ENCODE measurements at places on chromosomes 13 and 19.

DNA sequence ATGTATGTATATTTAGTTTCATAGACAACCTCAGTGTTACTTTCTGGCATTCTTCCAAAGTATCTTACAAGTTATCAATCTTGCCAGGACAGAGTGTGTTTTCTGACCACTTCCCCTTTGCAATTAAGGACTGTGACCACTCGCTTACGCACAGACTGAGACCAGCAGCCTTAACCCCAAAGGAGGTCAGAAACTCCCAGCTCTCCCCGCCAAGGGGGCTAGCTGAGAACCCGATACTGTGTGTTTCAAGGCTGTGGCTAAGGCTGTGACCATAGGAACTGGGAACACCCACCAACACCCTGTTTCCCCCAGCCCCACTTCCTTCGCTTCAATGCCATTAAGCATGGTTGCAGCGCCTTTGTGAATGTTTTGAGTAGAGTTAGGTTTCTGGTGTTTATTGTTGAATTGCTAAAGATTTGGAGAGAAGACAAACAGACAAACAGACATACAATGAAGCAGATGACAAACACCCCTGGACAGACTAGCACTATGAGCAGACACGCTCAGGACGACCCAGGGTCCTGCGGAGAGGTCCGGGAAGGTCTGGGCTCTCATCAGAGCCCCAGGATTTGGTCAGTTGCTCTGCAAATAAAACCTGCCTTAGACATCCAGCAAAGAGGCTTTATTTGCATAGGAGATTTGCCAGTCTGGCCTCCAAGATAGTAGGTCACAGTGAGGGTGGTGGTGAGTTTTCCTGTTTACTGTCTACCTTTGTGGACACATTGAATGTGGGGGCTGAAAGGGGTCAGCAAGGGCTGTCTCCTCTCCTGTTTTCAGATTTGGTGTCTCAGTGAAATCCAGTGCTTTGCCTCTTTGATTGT lies 25.0 kb upstream of the TNFSF11 start:
- H3K4me3 ChIP-seq, result peak overlapping the region; percentile 50
- peaks cover 10% of the 10 kb centered on the region for H3K27me3 ChIP-seq
- peaks cover 24% of the 10 kb centered on the region for H3K4me1 ChIP-seq
- peak; percentile 82 for DNase-seq
- H3K36me3 ChIP-seq, result peaks cover 3% of the 10 kb centered on the region

- H3K4me1 ChIP-seq, result peaks cover 8% of the 10 kb centered on the region
- no peaks in the 10 kb centered on the region for H3K27me3 ChIP-seq
- H3K4me3 ChIP-seq, result no peak overlapping the region
- DNase-seq, result no peak
- H3K27ac ChIP-seq, result no peak overlapping the region
- H3K36me3 ChIP-seq, result peaks cover 11% of the 10 kb centered on the region
Observed at GRCh38 chr19:48102870-48103751, 7.5 kb downstream of the PLA2G4C start.

DNA sequence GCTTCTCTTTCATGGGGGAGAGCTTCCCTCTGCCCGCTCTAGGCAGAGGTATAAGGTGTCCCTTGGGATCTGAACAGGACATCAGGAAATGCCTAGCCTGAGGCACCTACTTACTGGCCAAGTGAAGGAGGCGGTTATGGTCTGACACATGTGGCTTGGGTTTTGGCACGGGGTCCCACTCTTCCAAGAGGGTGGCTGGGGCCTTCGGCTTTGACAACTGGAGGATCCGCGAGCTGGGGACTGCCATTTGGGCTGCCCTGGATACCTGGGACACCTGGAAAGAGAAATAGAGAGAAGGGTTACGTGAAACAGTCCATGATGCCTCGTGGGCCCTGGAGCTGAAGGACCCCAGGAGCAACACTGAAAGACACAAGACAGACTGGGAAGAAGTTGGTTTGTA lies 22.4 kb upstream of the MIER2 start:
- DNase-seq, result no peak
- peaks cover 47% of the 10 kb centered on the region for H3K27me3 ChIP-seq
- no peak overlapping the region for H3K27ac ChIP-seq
- H3K4me1 ChIP-seq, result no peaks in the 10 kb centered on the region
- H3K36me3 ChIP-seq, result no peaks in the 10 kb centered on the region

DNA sequence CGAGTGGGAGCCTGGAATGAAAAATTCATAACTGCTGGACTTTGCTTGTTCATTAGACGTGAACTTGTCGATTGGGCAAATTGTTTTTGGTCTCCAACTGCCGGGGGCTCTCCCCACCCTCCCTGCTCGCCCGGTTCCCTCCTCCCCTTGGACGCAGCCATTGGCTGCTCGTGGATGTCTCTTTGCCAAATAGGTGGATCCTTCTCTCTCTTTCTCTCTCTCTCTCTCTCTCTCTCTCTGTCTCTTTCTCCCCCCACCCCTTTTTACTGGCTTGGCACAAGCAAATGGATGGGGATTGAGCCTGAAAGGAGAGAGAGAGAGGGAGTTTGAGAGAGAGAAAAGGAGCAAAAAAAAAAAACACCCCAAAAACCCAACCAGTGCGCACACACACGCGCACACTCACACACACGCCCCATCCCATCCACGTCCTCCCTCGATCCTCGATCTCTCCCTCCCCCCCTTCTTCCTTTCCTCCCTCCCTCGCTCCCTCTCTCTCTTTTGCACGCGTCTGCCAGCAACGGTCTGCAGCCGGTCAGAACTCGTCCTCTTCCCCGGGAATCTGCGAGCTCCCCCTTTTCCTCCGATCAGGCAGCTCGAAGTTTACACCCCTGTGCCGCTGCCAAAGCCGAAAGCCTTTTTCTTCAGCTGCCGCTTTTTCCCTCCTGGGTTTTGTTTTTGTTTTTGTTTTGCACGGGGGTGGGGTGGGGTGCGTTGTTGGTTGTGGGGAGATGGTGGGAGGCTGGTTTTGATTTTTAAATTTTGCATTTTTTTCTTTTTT lies 27.8 kb downstream of the NFIX start:
- peaks cover 9% of the 10 kb centered on the region for H3K27me3 ChIP-seq
- peaks cover 13% of the 10 kb centered on the region for H3K4me1 ChIP-seq
- no peak for DNase-seq
- peak overlapping the region; percentile 66 for H3K27ac ChIP-seq
- H3K36me3 ChIP-seq, result peaks cover 7% of the 10 kb centered on the region
- H3K4me3 ChIP-seq, result peak overlapping the region; percentile 83

GRCh38 chr19:40719414-40719894 lies 2.5 kb downstream of the ITPKC start:
- H3K27me3 ChIP-seq, result no peaks in the 10 kb centered on the region
- peaks cover 40% of the 10 kb centered on the region for H3K4me1 ChIP-seq
- DNase-seq, result no peak
- H3K4me3 ChIP-seq, result peak overlapping the region; percentile 81

DNA sequence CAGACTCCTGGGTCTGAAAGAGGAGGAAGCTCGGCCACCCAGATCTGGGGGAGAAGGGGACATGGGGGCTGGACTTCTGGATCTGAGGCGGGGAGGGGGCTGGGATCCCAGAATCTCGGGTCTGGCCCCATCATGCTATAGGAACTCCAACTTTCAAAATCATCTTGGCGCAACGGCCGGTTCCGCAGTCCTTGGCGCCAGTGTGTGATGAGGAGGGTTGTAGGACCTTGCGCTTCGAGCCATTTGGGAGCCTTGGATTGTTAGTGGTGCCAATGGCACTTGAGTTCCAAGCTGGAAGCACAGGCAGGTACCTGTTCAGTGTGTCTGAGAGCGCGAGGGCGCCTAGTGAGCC lies 324 bp downstream of the RUVBL2 start:
- H3K36me3 ChIP-seq, result peaks cover 51% of the 10 kb centered on the region
- no peaks in the 10 kb centered on the region for H3K27me3 ChIP-seq
- peak overlapping the region; percentile 92 for H3K4me3 ChIP-seq
- peaks cover 34% of the 10 kb centered on the region for H3K4me1 ChIP-seq

- H3K27ac ChIP-seq, result no peak overlapping the region
- DNase-seq, result no peak
- H3K4me1 ChIP-seq, result peaks cover 4% of the 10 kb centered on the region
- H3K4me3 ChIP-seq, result no peak overlapping the region
- peaks cover 31% of the 10 kb centered on the region for H3K36me3 ChIP-seq
- no peaks in the 10 kb centered on the region for H3K27me3 ChIP-seq
Observed at GRCh38 chr13:27065582-27065981, 106.0 kb downstream of the USP12 start.

GRCh38 chr13:50529154-50529882 lies 314.2 kb downstream of the DLEU7 start:
- no peak for DNase-seq
- peaks cover 3% of the 10 kb centered on the region for H3K36me3 ChIP-seq
- no peaks in the 10 kb centered on the region for H3K27me3 ChIP-seq

DNA sequence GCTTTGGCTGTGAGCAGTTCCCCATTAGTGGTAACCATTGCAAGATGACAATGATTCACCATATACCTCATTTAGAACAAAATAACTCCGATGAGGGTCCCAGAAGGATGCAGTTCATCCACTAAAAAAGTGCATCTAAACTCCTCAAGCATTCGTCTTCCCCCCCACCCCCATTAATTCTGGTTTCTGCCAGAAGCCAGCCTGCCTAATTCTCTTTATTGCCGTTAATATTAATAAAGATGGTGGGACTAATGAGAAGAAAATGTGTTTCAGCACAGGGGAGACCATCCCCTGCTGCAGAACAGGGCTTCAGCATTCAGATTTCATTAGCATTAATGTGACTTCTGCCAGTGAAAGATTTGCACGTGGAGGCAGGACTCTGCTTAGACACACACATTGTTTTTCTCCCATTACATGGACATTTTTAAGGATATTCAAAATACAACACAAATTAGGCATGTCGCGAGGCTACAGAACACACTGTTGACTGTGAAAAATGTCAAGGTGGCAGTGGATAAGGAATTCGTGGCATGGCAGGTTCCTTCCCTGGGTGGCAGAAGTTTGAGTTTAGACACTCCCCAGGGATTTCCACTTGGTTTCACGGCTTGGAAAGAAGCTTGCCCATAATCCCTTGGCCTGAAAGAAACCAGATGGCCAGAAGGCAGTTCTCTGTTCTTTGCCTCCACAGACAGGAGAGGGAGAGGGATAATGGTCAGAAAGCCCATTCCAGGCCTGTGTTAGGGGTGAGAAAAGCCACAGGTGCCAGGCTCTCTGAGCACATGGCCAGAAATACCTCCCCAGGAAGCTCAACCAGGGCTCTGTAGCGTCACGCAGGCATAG lies 236.5 kb downstream of the FOXO1 start:
- DNase-seq, result no peak
- no peaks in the 10 kb centered on the region for H3K27me3 ChIP-seq
- H3K36me3 ChIP-seq, result no peaks in the 10 kb centered on the region
- H3K4me3 ChIP-seq, result no peak overlapping the region

GRCh38 chr19:44609219-44609618 lies 4.1 kb upstream of the IGSF23 start:
- H3K4me3 ChIP-seq, result no peak overlapping the region
- H3K27me3 ChIP-seq, result peaks cover 18% of the 10 kb centered on the region
- no peak for DNase-seq
- H3K27ac ChIP-seq, result no peak overlapping the region
- H3K4me1 ChIP-seq, result peaks cover 6% of the 10 kb centered on the region

DNA sequence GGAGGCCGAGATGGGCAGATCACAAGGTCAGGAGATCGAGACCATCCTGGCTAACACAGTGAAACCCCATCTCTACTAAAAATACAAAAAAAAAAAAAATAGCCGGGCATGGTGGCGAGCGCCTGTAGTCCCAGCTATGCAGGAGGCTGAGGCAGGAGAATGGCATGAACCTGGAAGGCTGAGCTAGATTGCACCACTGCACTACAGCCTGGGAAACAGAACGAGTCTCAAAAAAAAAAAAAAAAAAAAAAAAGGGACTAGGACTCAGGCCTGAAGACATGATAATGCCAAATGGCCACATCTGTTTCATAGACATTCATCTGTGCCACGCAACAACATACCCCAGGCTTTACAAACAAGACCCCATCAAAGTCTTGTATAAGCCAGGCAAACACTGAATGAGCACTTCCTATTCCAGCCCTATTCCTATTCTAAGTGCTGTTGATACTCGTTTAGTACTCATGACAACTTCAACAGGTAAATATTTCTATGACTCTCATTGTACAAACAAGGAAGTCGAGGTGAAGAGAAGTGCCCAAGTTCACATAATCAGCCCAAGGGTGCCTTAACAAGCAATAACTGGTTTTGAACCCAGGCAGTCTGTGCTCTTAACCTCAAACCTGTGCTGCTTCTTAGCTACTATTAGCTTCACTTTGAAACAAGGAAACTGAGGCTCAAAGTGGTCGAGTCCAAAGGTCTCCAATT lies 1.7 kb downstream of the B9D2 start:
- peak overlapping the region; percentile 73 for H3K27ac ChIP-seq
- peaks cover 18% of the 10 kb centered on the region for H3K4me1 ChIP-seq
- no peak overlapping the region for H3K4me3 ChIP-seq

DNA sequence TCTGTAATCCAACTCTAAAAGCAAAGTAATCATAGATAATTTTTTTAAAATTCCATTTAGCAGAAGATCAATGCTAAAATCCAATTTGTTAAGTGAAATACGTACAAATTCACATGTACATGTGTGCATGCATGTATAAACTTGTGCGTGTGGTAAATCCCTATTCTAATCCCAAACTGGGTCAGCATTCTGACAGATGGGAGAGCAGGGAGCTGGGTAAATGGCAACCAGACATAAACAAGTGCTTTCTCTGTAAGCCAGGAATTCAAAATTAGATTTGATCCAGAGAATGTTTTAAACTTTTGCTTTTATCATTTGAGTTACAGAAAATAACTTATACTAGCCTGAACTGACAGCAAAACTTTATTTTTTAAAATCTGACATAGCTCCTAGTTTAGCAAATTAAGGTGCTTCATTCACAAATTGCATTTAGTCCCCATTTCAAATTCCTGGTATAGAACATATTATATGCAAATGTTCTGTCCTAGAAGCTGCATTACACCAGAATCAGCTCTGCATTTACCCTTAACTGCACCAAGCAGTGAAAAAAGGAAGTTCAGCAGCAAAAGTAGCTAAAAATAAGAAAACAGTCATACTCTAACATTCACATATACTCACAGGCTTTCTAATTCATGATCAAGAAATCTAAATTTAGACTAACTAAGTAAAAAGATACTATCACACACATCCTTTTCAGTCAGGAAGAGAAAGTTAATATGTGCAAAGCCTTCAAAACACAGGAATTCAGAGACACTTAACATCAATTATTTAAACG lies 32.6 kb downstream of the UBL3 start:
- peak; percentile 15 for DNase-seq
- peak overlapping the region; percentile 75 for H3K4me3 ChIP-seq
- peak overlapping the region; percentile 91 for H3K27ac ChIP-seq
- H3K36me3 ChIP-seq, result no peaks in the 10 kb centered on the region

Data from stimulated activated naive B cell treated with anti-CD40 and anti-IgM and Interleukin-4, amounts not matched to agents 10 μg/mL and 1 μg/mL and 100 μg/mL, for 72 hours (primary cell).